ENCODE measurements at places on chromosomes 5 and 9. TPM values are rescaled to one million over a fixed set of nuclear protein-coding genes. Genes with fewer than 3 reads are reported as not detected.

The ALDOB gene
- polyA plus RNA-seq = 301 TPM

GRCh38 chr9:136903041-136903554, 16.8 kb downstream of the TRAF2 start:
- no peaks in the 10 kb centered on the region for H3K27me3 ChIP-seq
- no peak overlapping the region for H3K4me3 ChIP-seq
- peaks cover 24% of the 10 kb centered on the region for H3K4me1 ChIP-seq
- peak; percentile 60 for DNase-seq
- H3K36me3 ChIP-seq = no peaks in the 10 kb centered on the region

- H3K4me3 ChIP-seq = no peak overlapping the region
- no peak for DNase-seq
- no peak overlapping the region for H3K27ac ChIP-seq
- H3K36me3 ChIP-seq = no peaks in the 10 kb centered on the region
- H3K27me3 ChIP-seq = no peaks in the 10 kb centered on the region
These were observed 21.8 kb upstream of the AGGF1 start for GRCh38 chr5:77008413-77008812.

DNA sequence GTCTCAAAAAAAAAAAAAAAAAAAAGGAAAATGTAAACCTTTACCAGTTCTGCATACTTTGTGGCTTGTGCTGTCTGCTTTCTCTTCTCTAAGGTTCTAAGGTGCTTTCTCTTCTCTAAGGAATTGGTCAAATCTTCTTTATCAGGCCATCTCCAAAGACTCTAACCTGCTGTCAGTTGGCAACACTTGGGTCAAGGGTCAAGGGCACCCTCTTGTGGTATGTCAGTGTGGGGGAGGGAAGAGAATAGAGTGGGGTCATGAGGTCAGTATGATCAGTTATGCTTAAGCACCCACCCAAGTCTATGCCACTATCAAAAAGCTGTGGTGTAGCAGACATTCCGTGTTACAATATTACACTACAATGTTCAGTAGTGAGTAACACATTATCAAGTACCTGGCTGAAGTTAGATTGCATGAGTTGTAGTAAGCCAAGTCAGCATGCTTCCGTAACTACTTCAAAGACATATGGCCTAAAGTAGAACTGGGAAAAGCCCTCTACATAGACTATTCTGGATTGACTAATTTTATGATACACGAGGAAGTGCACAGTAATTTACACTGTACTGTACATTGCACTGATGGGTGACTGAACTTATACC, 25.0 kb upstream of the CCL28 start:
- H3K4me3 ChIP-seq = no peak overlapping the region
- no peak overlapping the region for H3K27ac ChIP-seq
- no peaks in the 10 kb centered on the region for H3K27me3 ChIP-seq
- peaks cover 11% of the 10 kb centered on the region for H3K4me1 ChIP-seq
- no peak for DNase-seq

The SLC6A7 gene
- not detected for polyA plus RNA-seq

DNA sequence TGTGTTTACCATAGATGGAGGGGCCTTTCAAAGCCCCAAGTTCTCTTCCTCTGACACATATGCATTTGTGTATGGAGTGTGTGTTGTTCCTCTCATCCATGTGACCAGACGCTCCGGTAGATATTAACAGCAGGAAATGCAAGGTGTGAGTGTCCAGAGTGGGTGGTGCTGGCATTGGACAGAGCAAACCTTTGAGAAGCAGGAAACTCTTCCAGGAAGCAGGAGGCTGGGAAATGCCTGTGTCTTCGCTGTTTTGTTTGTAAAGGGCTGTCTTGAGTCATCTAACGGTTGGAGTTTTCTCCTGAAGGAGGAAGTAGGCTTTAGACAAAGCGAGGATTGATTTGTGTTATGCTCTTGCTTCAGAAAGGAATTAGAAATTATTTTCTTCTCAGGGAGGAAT, 370.9 kb downstream of the PLK2 start:
- no peak overlapping the region for H3K27ac ChIP-seq
- H3K27me3 ChIP-seq = no peaks in the 10 kb centered on the region
- no peak overlapping the region for H3K4me3 ChIP-seq
- DNase-seq = no peak
- no peaks in the 10 kb centered on the region for H3K4me1 ChIP-seq

- no peak overlapping the region for H3K27ac ChIP-seq
- no peaks in the 10 kb centered on the region for H3K27me3 ChIP-seq
These were observed 188.2 kb downstream of the DMRT2 start for GRCh38 chr9:1238407-1238806.

DNA sequence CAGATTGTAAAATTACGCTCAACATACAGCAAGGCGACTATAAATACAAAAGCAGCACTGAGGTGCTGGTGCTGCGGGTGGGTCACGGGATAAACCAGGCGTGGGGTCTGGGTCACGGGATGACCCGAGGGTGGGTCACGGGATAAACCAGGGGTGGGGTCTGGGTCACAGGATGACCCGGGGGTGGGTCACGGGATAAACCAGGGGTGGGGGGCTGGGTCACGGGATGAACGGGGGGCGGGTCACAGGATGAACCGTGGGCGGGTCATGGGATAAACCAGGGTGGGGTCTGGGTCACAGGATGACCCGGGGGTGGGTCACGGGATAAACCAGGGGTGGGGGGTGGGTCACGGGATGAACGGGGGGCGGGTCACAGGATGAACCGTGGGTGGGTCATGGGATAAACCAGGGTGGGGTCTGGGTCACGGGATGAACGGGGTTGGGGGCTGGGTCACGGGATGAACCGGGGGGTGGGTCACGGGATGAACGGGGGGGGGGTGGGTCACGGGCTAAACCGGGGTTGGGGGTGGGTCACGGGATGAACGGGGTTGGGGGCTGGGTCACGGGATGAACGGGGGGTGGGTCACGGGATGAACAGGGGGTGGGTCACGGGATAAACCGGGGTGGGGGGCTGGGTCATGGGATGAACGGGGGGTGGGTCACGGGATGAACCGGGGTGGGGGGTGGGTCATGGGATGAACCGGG, 30.2 kb upstream of the SLC9A3 start:
- H3K4me3 ChIP-seq = no peak overlapping the region
- peak; percentile 52 for DNase-seq
- no peaks in the 10 kb centered on the region for H3K36me3 ChIP-seq
- H3K27me3 ChIP-seq = no peaks in the 10 kb centered on the region
- no peak overlapping the region for H3K27ac ChIP-seq
- H3K4me1 ChIP-seq = peaks cover 4% of the 10 kb centered on the region

The IL4 gene
- not detected for polyA plus RNA-seq

The RNF224 gene
- 0.61 TPM for polyA plus RNA-seq

The SV2C gene
- 0.14 TPM for polyA plus RNA-seq

The CTSV gene
- 1.8 TPM for polyA plus RNA-seq

- no peak overlapping the region for H3K4me3 ChIP-seq
- no peak for DNase-seq
- H3K36me3 ChIP-seq = no peaks in the 10 kb centered on the region
- no peaks in the 10 kb centered on the region for H3K27me3 ChIP-seq
- no peaks in the 10 kb centered on the region for H3K4me1 ChIP-seq
These were observed 71.6 kb downstream of the CFAP90 start for GRCh38 chr5:7779019-7780005.

The ASTN2 gene
- polyA plus RNA-seq = 1.3 TPM

DNA sequence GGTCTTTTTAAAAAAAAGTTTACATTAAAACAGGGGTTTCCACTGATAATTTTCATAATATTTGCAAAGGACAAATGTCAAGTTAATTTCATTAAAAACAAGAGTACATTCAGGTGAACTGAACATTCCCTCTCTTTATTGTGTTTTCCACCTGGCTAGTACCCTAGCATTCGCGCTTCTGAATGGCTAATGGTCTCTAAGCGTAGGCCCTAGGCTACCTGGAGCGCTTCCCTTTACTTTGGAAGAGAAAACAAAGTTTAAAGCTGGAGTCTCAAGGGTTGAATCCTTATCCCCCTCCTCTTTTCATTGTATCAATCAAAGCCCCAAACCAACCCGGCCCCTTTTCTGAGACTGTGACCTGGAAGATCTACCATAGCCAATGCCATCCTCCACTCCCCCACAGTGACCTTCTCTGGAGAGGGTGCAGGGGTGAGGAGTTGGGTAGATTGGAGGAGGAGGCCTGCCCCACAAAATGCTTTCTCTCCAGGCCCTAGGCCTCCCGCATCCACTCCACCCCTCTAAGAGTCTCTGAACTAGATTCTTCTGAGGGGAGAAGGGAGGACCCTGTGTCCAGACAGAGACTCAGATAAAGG, 73.3 kb upstream of the TBCA start:
- peaks cover 3% of the 10 kb centered on the region for H3K27me3 ChIP-seq
- H3K4me1 ChIP-seq = no peaks in the 10 kb centered on the region
- H3K4me3 ChIP-seq = no peak overlapping the region
- H3K27ac ChIP-seq = no peak overlapping the region

DNA sequence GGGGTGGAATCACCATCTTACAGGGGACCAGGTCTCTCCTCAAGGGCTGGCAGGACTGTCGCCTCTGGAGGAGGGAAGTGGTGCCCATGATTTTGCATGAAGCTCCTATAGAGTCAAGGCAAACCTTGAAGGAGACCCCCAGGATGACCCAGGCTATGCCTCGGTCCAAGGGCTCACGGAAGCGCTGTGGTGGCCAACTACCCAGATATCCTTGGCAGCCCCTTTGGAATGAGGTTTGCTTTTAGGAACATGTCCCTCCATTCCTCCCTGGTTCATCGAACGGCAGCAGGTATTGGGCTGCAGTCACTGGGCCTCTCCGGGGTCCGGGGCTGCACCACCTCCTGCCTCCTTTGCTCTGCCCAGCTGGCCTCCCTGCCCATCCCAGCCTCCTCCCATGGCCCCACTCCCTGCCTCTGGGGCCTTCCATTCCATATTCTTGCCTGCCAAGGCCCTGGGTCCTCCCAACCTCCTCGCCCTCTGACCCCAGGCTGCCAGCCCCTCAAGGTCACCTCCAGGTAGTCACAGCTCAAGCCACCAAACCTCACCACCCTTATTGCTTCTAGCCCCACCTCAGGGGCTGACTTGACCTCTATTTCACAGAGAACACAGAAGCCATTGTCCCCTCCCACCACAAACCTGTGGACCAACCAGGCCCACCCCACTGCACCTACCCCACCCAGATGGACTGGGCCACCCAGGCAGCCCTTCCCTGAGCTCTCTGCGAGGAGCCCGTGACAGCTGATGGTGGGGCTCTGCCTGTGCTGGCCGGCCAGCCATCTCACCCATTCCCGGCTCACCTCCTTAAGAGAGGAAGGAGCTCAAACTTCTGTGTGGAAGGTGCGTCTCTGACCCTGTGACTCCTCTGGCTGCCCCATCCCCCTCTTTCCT, 3.6 kb upstream of the IL3 start:
- H3K4me1 ChIP-seq = no peaks in the 10 kb centered on the region
- no peak overlapping the region for H3K4me3 ChIP-seq
- H3K27ac ChIP-seq = no peak overlapping the region
- no peaks in the 10 kb centered on the region for H3K36me3 ChIP-seq

GRCh38 chr5:181190711-181191525, 14.1 kb downstream of the TRIM7 start:
- peak overlapping the region; percentile 88 for H3K27ac ChIP-seq
- no peaks in the 10 kb centered on the region for H3K36me3 ChIP-seq
- no peak for DNase-seq
- H3K4me3 ChIP-seq = peak overlapping the region; percentile 69
- H3K27me3 ChIP-seq = no peaks in the 10 kb centered on the region

The GHR gene
- polyA plus RNA-seq = 1.2 TPM

- H3K4me1 ChIP-seq = no peaks in the 10 kb centered on the region
- DNase-seq = no peak
- no peaks in the 10 kb centered on the region for H3K27me3 ChIP-seq
- no peaks in the 10 kb centered on the region for H3K36me3 ChIP-seq
These were observed 109.8 kb downstream of the KIAA0825 start for GRCh38 chr5:94508461-94509148.

- H3K27ac ChIP-seq = no peak overlapping the region
- no peaks in the 10 kb centered on the region for H3K27me3 ChIP-seq
- no peaks in the 10 kb centered on the region for H3K4me1 ChIP-seq
- DNase-seq = no peak
- no peak overlapping the region for H3K4me3 ChIP-seq
These were observed 112.2 kb downstream of the ACTBL2 start for GRCh38 chr5:57370376-57370775.

DNA sequence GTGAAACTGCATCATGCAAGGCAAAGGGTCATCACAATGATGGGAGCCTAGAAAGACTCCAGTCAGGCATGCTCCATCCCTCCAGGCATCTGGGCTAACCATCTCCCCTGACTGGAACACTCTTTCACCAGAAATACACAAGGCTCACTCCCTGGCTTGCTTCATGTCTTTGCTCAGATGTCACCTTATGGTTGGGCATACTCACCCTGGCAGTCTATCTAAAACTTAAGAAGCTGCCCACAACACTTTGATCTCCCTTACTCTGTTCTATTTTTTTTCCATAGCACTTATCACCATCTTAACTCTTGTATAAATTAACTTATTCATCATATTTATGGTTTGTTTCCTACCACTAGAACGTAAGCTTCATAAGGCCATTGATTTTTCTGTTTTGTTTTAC, 90.0 kb downstream of the SPEF2 start:
- H3K36me3 ChIP-seq = no peaks in the 10 kb centered on the region
- H3K27me3 ChIP-seq = no peaks in the 10 kb centered on the region
- H3K4me1 ChIP-seq = no peaks in the 10 kb centered on the region
- no peak for DNase-seq
- H3K4me3 ChIP-seq = no peak overlapping the region

- no peaks in the 10 kb centered on the region for H3K4me1 ChIP-seq
- no peak for DNase-seq
- H3K36me3 ChIP-seq = no peaks in the 10 kb centered on the region
- H3K27ac ChIP-seq = no peak overlapping the region
- no peaks in the 10 kb centered on the region for H3K27me3 ChIP-seq
- no peak overlapping the region for H3K4me3 ChIP-seq
These were observed 191.6 kb downstream of the TRIM36 start for GRCh38 chr5:114977979-114978573.

The HSPB3 gene
- 0.35 TPM for polyA plus RNA-seq

The SLC46A2 gene
- not detected for polyA plus RNA-seq

The GMCL2 gene
- polyA plus RNA-seq = not detected

GRCh38 chr9:91006046-91006445, 204.4 kb downstream of the SYK start:
- no peaks in the 10 kb centered on the region for H3K4me1 ChIP-seq
- no peak for DNase-seq
- H3K27me3 ChIP-seq = no peaks in the 10 kb centered on the region
- no peak overlapping the region for H3K4me3 ChIP-seq

- no peaks in the 10 kb centered on the region for H3K27me3 ChIP-seq
- peaks cover 22% of the 10 kb centered on the region for H3K4me1 ChIP-seq
- no peaks in the 10 kb centered on the region for H3K36me3 ChIP-seq
- H3K27ac ChIP-seq = no peak overlapping the region
- no peak overlapping the region for H3K4me3 ChIP-seq
These were observed 58.9 kb downstream of the ZNF618 start for GRCh38 chr9:113934829-113935676.

The DRD1 gene
- 0.21 TPM for polyA plus RNA-seq

The SSNA1 gene
- 67.4 TPM for polyA plus RNA-seq

GRCh38 chr5:68911840-68912690, 181.7 kb upstream of the SLC30A5 start:
- no peaks in the 10 kb centered on the region for H3K36me3 ChIP-seq
- DNase-seq = no peak
- no peak overlapping the region for H3K4me3 ChIP-seq
- H3K27ac ChIP-seq = no peak overlapping the region

DNA sequence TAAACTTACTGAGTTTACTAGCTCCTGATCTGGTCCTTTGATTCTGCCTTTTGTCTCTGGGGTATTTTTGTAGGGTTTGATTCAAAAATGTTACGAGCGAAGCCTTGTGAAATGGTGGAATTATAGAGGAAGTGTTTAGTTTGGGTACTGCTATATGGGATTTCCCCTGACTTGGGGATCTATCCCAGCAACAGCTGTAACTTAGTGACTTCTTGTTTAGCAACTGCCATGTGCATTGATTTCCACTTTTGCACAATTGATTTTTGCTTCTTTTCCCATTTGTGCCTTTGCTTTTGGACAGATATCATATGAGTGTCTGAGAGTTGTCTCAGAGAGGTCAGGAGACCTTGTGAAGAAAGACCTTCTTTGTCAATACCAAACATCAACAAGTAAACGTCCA, 248.5 kb upstream of the DAP start:
- H3K36me3 ChIP-seq = no peaks in the 10 kb centered on the region
- H3K4me3 ChIP-seq = no peak overlapping the region
- DNase-seq = no peak
- no peak overlapping the region for H3K27ac ChIP-seq

Measured in pancreas (tissue), 10 donors.